Activated T-helper 1 cell treated with anti-CD3 and anti-CD28 coated beads, Interleukin-12 subunit alpha, Interleukin-12 subunit beta, Interleukin-2, Interleukin-4 antibody, amounts not matched to agents 30 ng/mL and 10 ng/mL and 1 ng/mL, durations not matched to agents 14 hours and 24 hours and 36 hours (primary cell): ENCODE measurements at places on chromosomes 5 and 9.

DNA sequence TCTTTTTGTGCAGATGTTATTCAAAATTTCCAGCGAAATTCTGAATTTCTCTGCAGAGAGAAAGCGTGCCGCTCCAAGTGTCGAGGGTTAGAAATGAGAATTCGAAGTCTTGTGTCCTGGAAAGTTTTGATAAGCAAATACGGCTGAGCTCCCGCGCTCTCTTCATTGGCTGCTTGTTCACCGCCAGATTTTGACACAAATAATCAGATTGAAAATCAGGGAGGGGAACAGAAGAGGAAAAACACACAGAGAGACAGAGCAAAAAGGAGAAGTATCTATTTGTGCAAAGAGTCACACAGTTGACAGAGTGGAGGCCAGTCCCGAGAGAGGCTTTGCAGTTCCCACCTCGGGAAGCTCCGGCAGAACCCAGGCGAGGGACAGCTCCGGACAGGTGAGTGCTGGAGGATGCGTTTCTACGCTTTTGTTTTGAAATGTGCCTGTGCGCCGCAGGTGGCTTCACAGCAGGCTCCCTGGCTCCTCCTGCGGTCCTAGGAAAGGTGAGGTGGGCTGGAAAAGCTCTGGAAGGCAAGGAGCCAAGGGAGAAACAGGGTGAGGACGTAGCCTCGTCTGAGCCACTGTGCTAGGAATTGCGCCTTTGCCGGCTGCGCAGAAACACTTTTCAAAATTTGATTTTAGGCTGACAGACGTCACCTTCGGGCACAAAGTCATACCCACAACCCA is at the start of gene GFI1B:
Gene GFI1B, plus strand, starts transcription at position 244 of the 681 bp plus-strand sequence. CDS start 7,985 bp downstream, outside the sequence.
- DNase-seq: no peak

DNA sequence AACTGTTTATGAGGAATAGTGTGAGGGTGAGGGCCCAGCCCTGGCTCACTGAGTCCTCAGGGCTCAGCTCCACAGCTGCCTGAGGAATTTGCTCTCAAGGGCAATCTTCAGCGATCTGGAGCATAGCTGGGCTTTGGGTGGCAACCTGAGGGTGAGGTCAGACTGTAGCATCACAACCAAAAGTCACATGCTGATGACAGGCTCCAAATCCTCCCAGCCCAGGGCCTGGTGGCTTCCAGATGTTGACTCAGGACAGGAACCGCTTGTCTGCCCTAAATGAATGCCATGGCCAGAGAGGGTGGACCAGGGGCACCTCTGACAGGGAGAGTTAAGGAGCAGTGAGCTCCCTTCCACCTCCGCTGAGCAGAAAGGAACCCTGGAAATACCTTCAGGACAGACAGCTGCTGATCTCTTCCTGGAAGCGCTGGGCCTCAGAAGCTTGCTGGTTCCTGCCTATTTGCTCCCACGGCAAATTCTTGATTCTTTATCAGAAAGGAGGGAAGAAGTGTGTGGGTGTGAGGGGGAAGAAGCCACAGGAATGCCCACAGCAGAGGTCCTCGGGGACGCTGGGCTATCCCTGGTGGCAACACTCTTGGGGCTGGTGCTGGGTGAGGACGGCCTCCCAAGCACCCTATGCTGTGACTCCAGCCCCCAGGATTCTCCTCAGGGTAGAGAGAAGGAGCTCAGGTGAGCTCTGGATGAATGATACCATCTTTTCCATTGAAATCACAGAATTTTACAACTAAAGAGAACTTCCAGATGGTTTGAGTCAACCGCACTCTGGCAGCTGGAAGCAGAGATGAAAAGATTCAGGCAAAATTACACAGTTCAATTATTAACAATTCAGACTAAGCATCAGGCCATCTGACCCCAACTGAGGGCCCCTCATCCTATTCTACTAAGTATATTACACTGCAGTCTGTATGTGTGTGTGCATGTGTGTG is 13.8 kb upstream of the CTSL start:
- DNase-seq: no peak

- no peak for DNase-seq
Observed at GRCh38 chr5:98464737-98465330, 308.6 kb upstream of the RGMB start.

GRCh38 chr5:31218978-31219377 is 25.5 kb downstream of the CDH6 start:
- no peak for DNase-seq

DNA sequence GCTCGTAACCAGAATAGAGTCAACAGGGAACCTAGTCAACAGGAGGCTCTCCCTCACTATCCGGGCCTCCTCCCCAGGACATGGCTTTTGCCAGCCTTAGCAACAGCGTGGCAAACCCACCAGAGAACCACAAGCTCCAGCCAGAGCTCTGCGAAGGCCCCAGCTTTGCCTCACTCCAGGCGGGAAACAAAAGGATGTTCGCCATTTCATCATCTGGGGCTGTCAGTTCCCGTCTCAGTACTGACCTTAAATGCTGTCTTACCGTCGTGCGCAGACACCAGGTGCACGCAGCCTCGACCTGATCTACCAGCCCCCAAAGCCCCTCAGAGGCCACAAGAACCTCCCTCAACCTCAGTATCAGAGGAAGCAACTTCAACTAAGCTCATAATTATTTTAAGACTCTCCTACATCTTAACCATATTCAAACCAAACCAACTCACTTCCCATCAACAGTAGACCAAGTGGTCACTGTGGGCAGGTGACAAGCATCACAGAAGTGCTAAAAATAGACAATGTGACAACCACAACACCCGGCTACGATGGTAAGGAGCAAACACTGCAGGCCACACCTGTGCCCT is 71.4 kb downstream of the SEMA4D start:
- no peak for DNase-seq

DNA sequence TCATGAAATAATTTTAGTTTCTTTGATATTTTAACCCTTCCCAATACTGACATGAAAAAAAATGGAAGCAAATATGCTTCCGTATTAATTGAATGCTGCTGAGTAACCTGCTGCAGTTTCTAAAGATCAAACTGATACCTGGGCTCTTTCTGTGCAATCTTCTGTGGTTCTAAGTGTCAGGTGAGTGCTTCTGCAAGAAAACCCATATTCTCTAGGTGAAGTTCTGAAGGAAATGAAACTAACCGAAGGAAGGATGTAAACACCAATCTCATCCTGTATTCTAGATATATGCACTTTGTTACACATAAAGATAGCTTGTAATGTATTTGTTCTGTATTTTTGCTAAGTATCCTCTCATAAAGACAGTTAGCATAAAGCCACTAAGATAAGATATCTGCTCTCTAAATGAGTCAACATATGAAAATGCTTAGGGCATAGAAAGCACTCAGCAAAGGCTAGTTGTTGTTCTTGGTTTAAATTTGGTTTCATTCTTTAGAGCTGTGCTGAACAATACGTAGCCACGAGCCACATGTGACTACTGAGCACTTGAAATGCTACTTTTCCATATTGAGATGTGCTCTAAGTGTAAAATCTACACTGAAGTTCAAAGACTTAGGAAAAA is 52.0 kb downstream of the ITGA2 start:
- DNase-seq: peak; percentile 22

DNA sequence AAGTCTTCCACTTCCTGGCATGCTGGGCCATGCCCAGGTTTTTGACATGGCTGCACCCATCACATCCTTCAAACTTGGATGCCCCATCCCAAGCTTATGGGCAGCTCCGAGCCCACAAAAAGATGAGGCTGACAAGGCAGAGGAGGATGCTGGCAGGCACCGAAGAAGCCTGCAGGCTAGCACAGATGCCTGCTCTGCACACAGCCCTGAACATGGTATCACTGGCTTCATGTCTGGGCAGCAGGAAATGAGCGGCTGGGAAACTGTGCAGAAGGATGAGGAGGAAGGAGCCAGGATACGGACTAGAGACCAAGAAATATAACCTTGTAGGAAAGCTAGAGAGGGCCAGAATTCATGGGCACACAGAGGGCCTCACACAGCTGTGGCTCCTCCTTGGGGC is 14.8 kb downstream of the CAMK2A start:
- no peak for DNase-seq

GRCh38 chr9:121656941-121657470 is 5.6 kb downstream of the DAB2IP start:
- no peak for DNase-seq

GRCh38 chr5:139739150-139739974 is 56.2 kb upstream of the PSD2 start:
- DNase-seq: no peak

GRCh38 chr5:125559296-125559695 is 812.9 kb upstream of the ZNF608 start:
- DNase-seq: no peak

- DNase-seq: no peak
Observed at GRCh38 chr9:70678153-70678552, 263.7 kb upstream of the KLF9 start.

- DNase-seq: no peak
Observed at GRCh38 chr5:179880066-179880650, 21.5 kb upstream of the MRNIP start.

GRCh38 chr5:14706615-14707021 is 42.1 kb downstream of the OTULIN start:
- DNase-seq: peak; percentile 48

GRCh38 chr9:37909326-37909725 is 5.4 kb upstream of the SLC25A51 start:
- no peak for DNase-seq

GRCh38 chr5:166994226-166994625 is 1297.2 kb upstream of the WWC1 start:
- DNase-seq: no peak

DNA sequence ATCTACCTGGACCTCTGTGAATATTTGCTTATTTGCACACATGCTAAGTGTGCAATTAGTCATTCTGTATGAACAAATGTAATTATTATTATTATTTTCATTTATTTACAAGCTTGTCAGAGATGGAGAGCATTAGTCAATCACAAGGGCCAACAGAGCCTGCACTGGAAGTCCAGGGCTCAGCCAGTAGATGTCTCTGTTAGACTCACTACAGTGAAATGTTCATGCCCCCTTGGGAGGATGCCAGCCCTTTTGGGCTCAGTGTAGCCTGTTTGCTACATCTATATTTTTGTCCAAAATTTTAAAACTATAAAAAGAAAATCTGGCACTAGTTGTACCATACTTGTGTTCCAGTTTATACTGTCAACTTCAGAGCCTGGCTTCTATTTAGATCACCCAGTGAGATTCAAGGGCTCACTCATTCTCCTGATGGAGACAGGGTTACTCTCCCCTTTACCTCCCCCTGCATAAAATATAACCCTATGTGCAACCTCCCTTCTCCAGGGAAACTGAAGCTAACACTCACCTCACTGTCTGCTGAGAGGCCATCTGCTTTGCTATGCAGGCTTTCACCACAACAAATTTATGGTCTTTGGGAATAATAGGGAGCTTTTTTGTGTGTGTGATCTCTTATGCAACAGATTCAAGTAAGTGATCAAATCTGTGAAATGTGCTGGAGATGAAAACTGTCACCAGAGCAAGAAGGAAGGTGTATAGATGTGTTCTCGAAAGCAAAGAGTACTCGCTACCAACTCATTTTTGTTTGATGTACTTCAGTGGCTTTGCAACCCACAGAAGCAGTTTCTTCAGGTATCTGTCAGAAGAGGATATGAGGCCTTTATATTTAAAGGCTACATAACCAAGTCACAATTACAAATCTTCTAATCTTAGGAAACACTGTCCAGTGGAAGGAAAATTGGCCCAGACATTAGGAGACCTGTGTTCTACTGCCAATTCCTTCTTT is 99.9 kb upstream of the TLE4 start:
- DNase-seq: no peak

- DNase-seq: no peak
Observed at GRCh38 chr9:136947028-136947891, 2.2 kb downstream of the C8G start.

GRCh38 chr9:123119566-123119965 is 86.1 kb downstream of the GPR21 start:
- DNase-seq: no peak
